ENCODE measurements at places on chromosomes 12 and 14.
A peak's percentile ranks its signal among the peaks of the same experiment; 100 is the strongest.

- peak; percentile 9 for DNase-seq
Observed at GRCh38 chr14:34347683-34348082, 114.4 kb downstream of the SPTSSA start.

DNA sequence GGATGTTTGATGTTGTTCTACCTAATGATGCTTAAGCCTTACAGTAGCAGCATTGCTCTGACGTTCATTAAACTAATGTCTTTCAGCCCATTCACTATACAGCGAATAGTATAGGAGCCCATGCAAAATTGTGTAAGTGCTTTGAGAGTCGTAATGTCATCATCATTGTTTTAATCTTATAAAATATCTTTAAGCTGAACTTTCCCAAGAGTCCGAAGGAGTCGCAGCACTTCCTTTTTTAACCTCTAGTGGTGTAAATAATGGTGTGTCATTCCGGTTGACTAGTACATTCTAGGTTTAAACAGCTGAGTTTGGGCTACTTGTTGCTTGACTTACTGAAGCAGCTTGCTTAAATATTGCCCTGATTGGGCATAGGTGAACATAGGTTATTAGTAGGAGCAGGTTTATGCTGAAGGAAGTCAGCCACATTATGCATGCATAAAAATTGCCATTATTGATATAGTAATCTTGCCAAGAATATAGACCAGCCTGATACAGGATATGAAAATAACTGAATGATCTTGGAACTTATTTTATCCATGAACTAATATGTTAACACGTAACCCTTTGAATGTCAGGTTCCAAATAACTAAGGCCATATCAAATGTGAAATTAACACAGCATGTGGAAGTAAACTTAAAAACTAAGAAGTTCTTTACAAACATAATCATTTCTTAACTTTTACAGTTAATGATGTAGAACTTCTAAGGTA is 2.6 kb downstream of the WNK1 start:
- DNase-seq = peak; percentile 51

DNA sequence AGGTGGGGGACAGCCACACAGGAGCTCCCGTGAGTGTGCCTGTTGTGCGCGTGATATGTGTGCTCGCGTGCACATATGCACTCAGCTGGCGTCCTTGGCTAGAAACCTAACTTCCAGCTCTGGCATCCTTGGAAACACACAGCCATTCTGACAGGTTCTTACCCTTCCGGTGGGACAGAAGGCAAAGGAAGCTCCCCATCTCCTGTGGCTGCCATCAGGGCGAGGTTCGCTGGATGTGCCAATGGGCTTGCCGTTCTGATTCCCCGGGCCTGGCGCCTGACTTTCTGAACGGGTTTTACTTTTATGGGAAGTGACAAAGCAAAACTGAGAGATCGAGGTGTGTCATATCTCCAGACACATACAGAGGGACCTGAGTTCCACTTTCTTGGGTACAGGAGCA is 124.7 kb downstream of the PAPOLA start:
- DNase-seq = peak; percentile 5

GRCh38 chr12:1946296-1946695 is 27.8 kb upstream of the CACNA2D4 start:
- DNase-seq = no peak

DNA sequence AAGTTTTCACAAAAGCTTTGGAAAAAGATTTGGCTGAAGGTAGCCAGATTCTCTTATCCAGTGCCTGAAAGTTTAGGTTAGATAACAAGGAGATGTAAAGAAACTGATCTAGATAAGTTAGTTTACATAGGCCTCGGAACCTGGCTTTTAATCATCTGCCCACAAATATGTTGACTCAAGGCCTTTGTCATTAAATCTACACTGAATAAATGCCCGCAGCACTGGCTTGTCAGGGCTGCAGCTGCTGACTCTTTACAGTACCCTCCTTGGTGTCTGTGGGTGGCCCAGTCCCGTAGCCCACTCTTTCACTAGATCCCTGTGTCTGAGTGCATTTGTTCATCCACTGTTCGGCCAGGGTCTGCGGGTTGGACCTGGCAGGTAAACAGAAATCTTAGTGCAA is 58.0 kb downstream of the TMEM116 start:
- no peak for DNase-seq

DNA sequence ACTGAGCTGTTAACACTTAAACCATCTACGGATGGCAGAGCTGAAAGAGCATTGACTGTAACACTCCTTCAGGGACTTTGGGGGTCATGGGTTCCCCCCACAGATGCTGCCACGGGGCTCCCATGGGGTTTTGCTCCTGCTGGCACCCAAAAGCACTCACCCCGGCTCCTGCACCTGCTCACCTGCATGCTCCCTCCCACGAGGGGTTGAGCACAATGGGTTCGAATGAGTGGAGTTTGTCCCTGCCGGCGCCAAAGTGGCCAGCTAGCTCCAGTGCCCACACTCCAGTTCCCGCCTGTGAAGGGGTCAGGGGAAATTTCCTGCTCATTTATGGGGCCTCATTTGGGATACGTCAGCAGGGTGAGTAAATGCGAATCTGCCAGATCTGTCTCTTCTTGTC is 40.7 kb downstream of the TNFAIP2 start:
- no peak for DNase-seq

DNA sequence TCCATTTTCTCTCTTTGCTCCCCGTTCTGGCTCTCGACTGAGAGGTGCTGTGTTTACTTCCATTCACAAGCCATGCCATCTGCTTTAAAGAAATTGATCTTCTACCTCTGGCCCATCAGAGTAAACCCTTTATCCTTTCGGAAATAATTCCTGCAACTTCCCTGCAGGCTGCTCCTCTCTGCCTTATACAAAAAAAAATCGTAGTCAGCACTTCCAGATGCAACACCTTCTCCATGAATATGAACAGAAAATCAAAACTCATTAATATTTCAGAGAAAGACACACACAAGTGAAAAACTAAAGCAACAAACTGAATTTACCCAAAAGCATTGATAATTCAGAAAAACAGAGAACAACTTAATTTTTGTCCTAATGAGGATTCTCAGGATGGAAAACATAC is 127.6 kb upstream of the FSCB start:
- DNase-seq = no peak

DNA sequence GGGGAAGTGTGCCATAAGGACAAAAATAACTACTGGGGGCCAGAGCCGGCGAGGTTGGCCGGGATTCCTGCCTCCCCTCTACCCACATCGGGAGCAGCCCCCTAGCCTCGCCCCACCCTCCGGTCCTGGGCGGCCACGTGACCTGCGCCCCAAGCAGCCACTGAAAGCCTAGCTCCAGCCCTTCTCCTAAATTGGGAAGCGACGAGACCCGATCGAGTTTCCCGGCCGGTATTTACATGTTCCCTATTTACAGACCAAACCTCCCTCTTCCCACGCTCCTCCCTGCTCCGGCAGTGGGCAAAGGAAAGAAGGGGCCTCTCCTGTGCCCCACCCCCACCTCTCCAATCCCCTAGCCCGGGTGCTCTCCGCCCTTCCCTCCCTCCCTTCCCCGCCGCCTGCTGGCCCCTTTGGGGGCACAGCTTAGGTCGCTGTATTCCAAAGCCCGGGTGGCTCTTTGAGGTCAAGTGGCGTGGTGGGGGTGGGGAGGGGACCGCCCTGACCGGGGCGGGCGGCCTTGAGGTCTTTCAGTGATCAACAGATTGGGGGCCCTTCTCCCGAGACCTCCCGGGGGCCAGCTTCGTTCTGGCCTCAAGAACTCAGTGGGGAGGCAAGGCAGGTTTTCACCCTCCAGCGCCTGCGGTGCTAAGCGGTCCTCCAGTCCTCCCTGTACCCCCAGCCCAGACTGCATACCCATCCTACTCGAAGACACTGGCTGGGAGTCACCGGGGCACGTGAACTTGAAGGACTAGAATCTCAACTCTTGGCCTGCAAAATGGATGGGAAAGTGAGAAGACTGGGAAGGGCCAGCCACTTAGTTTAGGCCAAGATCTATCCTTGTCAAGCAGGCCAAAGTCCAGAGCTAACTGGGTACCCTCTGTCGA is 6.3 kb upstream of the CTDSP2 start:
- DNase-seq = no peak

DNA sequence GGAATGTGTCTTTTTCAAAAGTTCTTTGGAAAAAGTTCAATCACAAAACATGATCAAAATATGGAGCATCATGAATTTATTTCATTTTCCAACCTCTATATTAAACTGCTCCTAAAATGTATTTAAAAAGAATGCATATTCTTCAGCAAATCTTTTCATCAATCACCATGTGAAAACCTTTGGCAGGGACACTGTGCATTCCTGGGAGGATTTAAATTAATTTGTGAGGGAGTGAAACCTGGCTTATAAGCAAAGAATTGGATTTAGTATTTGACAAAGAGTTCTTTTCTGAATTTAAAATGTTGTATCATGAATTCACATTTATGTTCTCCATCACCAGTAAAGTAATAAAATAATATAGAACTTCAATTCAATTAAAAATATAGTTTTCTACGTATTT is 38.2 kb downstream of the PAWR start:
- no peak for DNase-seq

DNA sequence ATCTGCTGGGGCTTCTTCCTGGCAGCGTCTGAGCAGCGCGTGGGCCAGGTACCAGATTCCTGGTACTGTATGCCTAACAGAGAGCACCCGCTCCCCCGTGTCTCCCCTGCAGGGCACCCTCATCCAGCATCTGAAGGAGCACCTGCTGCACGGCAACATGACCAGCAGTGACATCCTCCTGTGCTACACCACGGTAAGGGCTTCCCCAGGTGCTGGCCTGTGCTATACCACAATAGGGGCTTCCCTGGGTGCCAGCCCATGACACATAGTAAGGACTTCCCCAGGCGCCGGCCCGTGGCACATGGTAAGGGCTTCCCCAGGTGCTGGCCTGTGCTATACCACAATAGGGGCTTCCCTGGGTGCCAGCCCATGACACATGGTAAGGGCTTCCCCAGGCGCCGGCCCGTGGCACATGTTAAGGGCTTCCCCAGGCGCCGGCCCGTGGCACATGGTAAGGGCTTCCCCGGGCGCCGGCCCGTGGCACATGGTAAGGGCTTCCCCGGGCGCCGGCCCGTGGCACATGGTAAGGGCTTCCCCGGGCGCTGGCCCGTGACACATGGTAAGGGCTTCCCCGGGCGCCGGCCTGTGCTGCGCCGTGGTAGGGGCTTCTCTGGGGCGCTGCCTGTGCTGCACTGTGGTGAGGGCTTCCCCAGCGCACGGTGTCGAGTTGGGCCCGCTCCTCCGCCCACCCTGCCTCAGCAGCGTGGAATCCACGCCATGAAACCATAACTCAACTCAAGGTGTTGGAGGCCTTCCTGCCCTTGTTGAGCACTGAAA is 49.3 kb downstream of the AACS start:
- DNase-seq = no peak

DNA sequence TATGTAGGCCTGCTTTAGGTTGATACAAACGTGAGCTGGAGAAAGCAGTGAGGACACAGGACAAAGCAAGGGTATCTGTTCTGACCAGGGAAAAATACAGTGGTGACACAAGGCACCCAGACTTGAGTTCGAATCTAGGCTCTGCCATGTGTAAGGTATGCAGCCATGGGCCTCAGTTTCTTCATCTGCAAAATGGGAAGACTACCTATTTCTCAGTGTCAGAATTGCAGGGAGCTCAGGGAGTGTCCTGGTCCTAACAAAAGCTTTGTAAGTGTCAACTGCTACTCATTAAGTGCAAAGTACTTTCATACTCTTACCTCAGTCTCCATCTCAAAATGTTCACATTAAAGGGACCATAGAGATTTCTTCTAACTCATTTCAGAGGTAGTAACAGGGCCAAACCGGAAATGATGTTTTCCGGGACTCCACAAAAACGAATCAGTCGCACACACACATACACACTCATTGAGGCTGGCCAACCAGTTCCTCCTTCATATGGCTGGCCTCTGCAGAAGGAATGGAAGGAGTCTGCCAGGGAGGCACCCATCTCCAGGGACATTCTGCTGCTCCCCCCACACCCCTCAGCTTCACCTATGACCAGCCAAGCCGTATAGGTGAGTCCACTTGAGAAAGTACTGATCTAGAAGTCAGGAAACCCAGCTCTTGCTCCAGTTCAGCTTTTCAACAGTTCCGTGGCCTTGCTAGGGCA is 7.8 kb downstream of the CTDSP2 start:
- DNase-seq = peak; percentile 51

DNA sequence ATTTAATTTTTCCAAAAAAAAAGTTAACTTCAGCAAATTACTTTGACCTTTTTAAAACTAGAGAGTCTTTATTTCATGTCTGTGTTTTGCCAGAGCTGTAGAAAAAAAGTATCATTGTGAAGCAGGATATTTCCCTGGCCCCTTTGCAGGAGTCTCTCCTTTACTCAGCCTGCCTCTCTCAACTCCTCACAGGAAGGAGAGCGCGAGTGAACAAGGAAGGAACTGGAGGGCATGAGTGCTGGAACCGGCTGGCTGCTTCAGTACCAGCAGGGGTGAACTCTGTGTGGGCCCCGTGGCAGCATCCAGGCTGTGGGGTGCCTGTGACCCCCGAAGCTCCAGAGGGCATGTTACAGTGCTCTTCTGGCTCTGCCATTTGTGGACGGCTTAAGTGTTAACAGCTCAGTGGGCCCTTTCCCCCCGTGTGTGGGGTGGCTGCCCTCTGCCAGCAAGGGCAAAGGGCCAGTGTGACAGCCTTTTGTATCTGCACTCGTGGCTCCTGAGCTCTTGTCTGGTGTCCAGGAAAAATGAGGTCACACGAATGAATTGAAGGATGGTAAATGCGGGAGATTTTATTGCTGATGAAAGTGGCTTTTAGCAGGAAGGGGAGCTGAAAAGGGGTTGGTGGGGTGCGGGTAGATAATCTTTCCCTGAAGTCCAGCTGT is 76.6 kb upstream of the KCNH3 start:
- no peak for DNase-seq

- peak; percentile 14 for DNase-seq
Observed at GRCh38 chr14:60266021-60266937, 17.3 kb downstream of the PPM1A start.

Measured in activated CD4-positive, alpha-beta T cell treated with anti-CD3 and anti-CD28 coated beads, Interleukin-2, amount 10 ng/mL, durations not matched to agents 7 days and 5 days (primary cell).